ENCODE measurements at places on chromosomes 7 and 10.

DNA sequence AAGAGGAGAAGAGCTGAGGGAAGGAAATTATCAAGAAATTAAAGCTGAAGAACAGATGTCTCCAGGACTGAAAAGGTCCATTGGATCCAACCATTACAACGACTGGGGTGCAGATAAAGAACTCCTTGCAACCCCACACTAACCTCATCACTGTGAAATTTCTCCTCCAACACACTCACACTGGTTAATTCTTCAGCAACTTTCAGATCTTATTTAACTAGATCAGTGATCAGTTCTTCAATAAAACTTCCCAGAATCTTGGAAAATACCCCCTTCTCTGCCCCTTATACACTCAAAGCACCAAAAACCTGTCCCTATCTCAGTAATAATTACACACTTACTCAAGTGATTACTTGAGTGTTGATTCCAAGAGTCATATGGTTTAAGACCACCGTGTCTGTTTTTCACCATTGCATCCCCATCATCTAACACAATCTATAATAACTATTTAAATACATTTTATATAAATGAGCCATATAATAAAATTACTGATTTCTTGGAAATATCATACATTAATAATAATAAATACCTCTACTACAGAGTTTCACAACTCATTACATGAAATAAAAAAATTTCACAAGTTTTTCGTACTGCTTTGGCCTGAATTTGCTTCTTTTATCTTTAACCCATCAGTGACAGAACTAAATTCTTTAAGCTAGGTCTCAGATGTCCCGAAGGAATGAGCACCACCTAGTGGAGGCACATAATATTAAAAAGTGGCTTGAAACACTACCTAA lies 123.7 kb downstream of the MPP7 start:
- peak; percentile 11 for DNase-seq

GRCh38 chr10:79266543-79267312 lies 80.5 kb upstream of the PPIF start:
- DNase-seq: peak; percentile 77

DNA sequence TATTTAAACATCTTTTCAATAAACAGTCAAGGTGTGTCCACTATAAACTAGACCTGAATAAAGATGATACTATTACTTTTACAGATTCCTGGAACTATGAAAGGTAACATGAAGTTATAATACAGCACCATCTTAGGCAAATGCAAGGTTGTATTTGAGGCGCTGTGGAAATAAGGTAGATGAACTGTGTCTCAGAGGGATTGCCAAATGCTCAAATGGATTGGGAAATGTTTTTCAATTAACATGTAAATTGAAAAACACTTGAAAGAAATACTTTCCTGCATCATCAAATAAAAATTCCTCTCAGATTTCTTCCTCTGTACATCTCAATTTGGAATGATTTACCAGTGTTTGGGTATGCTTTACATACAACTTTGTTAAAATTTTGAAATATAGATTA lies 139.4 kb downstream of the DKK1 start:
- DNase-seq: no peak

- no peak for DNase-seq
Observed at GRCh38 chr10:19107406-19107805, 58.8 kb downstream of the MALRD1 start.

DNA sequence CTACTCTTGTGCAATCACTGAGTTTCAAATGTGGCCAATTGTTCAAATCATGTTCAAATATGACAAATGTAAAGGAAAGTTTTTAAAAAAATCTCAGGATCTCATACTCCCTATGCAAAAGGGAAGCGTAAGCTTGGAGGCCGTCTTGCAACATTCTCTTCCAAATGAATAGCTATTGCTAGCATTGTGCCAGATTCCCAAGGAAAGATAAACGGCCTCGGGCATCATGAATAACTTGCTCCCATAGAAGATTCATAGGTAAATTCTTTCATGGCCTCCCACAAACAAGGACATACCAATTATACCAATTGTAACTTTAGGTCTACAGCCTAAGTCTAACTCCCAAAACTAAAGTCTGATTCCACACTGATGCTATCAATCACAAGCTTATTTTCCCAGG lies 416.9 kb downstream of the THSD7A start:
- DNase-seq: no peak

- DNase-seq: no peak
Observed at GRCh38 chr7:135164357-135165061, 6.0 kb downstream of the CYREN start.

DNA sequence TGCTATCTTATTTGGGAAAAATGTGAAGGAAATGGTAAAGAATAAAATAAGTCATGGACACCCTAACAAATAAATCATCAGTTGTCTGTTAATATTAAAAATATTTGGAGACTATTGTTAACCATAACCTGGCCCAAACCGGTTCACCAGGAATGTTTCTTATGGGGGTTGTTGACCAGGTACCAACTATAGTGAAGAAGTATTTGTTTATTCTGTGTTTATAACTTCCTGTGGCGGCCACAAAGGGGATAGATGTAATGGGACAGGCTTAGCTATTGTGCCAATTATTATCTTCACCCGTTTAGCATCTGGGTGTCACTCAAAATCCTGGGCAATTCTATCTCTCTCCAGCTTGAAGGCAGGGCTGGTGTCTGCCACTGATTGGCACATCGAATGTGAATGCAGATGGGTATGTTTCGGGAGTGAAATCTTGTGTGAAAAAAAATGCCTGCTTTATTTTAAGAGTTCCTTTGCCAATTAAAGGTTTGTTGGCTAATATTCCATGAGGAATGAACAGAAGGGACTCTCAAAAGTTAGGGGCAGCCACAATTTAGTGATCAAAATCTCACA lies 500.9 kb downstream of the ARL4A start:
- no peak for DNase-seq

DNA sequence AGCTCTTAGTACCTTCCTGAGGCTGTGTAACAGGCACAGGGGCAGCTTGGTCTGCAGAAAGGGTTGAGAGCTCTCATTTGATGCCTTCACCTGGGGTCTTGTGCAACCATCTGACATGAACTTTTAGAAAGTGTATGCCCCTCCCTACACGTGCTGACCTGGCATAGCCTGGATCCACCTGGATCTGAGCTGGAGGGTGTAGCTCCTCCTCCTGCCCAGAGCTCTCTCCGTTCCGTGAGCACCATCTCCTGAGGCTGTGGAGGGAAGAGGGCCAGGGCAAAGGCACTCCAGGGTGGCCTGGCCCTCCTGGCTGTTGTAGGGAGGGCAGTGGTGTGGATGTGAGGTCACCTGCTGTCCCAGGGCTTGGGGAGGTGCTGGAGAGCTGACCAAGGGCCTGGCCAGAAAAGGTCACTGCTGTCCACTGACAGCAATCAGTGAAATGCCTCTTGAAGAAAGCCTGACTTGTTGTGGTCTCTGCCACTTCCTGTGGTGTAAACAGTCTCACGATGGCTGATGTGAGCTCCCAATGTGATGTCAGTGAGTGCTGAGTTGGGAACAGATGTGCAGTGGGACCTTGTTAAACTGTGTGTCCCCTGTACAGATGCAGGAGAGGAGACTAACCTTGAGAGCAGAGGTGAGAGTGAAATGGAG lies 23.0 kb downstream of the AMZ1 start:
- no peak for DNase-seq

DNA sequence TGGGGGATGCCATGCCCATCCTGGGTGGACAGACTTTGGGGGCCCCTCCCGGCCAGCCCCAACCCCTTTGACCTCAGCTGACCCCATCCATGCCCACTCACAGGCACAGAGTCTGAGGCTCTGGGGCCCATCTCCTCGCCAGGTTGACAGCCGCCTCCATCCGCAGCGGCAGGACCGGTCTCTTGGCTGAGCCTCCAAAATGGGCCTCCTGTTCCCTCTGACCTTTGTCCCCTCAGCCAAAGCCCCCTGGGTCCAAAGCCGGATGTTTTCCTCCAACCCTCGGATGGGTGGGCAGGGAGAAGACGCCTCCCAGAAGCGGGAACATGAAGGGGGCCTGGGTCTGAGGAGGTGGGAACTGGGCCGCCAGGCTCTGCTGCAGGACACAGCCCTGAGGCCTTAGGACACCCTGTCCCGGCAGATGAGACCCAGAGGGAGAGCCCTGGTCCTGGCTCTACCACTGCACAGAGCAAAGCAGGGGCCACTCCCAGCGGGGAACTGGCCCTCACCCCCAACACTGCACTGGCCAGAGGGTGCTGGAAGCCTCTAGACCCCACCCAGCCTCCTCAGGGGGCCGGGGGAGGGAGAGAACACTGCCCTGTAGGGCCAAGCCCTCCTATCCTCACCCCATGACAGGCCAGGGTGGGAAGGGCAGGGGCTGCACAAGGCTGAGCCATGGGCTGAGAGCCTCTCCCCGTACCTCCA lies 12.6 kb downstream of the PDGFA start:
- no peak for DNase-seq

- DNase-seq: no peak
Observed at GRCh38 chr10:101215397-101216206, 13.7 kb downstream of the LBX1 start.

DNA sequence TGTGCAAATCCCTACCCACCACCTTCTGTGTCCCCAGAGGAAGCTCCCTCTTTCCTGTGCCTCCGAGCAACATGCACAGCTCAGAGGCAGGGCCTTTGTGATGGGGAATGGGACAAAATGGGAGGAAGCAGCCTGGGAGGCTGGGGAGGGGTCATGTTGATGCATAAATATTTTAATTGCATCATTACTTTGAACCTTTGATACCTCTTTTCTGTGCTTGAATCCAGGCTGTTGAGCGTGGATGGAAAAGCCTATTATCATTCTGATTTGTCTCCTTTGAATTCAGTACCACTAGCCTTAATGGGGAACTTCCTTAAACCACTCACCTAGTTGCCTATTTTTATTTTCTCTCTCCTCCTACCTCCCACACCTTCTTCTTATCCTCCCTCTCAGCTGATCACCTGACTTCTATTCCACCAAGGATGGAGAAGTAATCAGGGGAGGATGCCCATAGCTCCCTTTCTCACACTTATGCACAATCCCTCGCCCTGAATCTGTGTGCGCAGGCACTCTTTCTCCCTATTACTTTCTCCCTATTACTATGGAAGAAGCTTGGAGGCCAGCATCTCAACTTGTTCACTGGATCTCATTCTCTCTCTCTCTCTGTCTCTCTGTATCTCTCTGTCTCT lies 78.5 kb downstream of the SEC61G start:
- DNase-seq: no peak

DNA sequence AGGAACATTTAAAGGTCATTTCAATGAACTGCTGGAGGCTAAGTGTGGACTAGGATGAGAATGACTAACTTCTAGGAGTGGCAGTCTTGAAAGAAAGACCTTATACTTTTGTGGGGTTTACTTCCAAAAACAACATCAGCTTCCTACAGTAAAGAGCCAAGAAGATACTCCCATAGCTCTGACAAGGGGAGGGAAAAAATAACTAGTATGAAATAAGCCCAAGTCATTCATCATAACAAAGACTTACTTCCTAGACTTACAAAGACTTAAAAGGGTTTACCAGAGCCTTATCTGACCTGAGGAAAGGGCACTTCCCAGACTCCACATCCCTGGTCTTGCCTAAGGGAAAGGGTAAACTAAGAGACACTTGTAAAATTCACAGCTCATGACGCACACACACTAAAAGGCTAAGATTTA lies 31.7 kb downstream of the ARHGAP12 start:
- no peak for DNase-seq

DNA sequence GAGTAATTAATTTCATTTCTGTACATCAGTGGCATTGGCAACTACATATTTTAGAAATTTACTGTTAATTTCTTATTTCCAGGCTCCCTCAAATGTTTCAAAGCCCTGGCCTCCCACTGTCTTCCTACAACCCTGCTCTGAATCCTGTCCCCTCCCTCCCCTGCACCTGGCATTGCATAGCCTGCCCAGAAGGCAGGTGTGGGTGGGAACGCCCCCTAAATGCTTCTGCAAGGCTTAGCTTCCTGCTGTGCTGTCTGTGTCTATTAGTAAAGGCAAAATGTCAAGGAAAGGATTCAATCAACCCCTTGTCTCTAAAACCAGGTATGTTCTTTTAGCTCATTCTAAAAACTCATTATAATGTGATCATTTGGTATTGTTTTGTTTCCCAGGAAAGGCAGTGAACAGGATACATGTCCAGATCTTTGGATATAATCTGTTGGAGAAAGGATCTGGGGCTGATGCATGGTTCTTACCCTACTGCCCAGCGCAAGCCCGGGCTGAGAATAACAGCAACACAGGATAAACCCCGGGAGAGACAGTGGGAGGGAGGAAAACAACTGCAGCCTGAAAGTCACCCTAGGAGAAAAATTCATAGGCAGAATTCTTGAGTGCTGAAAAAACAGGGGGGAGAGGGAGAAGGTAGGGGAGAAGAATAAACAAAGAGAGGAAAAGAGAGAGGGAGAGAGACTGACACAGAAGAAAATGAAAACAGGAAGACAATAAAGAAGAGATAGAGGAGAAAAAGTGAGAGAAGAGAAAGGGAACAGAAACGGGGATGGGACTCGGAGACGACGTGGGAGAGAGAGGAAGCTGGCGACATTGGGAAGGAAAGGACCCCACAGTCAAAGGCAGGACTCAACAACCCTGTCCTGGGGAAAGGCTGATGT lies 589 bp downstream of the ZNF488 start:
- DNase-seq: no peak

DNA sequence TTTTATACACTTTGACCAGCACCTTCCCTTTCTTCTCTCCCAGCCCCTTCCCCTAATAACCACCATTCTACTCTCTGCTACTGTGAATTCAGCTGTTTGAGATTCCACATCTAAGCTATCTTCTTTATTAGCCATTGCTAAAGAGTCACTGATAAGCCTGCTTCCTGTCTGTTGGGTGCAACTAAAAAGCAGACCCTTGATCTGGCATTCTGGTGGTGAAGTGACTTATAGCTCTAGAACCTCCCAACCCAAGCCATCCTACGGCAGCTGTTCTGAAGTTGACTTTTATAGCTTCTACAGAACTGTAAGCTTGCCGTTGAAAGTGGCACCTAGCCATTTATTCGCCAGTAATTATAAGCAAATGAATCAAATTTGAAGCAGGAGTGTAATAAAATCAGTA lies 105.6 kb downstream of the AHR start:
- DNase-seq: no peak

DNA sequence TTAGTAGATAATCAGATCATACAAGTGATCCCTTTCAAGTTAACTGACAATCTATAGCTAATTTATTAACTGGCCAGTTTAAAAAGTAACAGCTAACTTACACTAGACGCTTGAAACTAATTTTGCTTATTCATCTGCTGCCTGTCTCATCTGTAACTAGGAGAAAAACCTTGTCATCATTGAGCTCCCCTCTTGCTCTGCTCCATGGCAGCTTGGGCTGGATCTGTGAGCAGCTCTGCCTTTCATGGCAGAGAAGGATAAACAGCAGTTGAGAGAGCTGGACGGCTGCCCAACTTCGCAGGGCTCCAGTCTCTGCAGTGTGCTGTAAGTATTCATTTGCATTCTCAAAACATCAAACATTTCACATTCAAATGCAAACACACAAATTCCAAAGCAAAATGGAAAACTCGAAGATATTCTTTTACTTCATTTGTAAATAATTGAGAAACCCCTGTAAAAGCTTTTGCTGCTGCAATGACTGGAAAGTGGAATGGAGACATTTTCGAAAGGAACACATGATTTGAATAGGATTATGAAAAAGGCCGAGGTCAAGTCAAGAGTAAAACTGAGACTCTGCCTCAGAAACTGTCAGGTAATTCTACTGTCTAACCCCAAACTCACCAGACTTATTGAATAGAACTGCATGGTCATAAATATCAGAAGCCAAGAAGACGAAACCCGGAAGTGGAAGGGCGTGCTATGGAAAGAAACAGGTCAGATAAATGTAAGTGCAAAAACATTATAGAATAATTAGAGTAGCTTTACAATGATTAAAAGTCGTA lies 17.6 kb downstream of the SLC35B4 start:
- no peak for DNase-seq
